ENCODE measurements at places on chromosomes 3 and 15. TPM values are rescaled to one million over a fixed set of nuclear protein-coding genes. Genes with fewer than 3 reads are reported as not detected.

The KAT2B gene
- 14.6 TPM for total RNA-seq

The CCDC71 gene
- total RNA-seq = 13.7 TPM

The IGF1R gene
- 19.7 TPM for total RNA-seq

The LDHAL6B gene
- not detected for total RNA-seq

The GOLGA6L2 gene
- not detected for total RNA-seq

The SAXO2 gene
- 1.1 TPM for total RNA-seq

The SCAANT1 gene
- not detected for total RNA-seq

The CCR8 gene
- total RNA-seq = not detected

The GOLGA8S gene
- 0.18 TPM for total RNA-seq

The FHIT gene
- total RNA-seq = 5.1 TPM

The CACNA2D3 gene
- 1.4 TPM for total RNA-seq

The CCR9 gene
- total RNA-seq = 0.09 TPM

The VGLL3 gene
- total RNA-seq = 21.2 TPM

The C3orf20 gene
- total RNA-seq = 0.09 TPM

The LRRC2 gene
- total RNA-seq = 4.1 TPM

DNA sequence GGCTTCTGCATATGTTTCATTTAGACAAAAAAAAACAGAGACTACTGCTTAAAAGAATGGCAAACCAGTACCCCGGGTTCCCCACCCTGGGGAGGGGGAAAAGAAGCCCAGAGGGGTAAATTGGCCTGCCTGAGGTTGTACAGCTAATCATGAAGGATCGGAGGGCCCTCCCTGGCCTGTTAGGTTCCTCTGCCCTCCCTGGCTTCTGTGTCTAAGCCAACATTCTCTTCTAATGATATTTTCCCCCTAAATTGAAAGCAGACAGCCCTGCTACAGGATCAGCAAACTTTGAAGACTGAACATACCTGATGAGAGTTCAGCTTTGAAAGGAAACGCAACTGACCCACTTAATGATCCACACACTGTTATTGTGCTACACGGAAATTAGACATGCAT, 2.5 kb downstream of the ARHGAP31 start:
- DNase-seq = no peak

GRCh38 chr3:128040660-128041059, 11.6 kb upstream of the SEC61A1 start:
- DNase-seq = no peak

- DNase-seq = no peak
These were observed 6.9 kb downstream of the CHCHD4 start for GRCh38 chr3:14117468-14118399.

GRCh38 chr3:173401369-173401768, 3.8 kb downstream of the NLGN1 start:
- DNase-seq = no peak

GRCh38 chr3:10334042-10334441, 13.1 kb upstream of the SEC13 start:
- no peak for DNase-seq

DNA sequence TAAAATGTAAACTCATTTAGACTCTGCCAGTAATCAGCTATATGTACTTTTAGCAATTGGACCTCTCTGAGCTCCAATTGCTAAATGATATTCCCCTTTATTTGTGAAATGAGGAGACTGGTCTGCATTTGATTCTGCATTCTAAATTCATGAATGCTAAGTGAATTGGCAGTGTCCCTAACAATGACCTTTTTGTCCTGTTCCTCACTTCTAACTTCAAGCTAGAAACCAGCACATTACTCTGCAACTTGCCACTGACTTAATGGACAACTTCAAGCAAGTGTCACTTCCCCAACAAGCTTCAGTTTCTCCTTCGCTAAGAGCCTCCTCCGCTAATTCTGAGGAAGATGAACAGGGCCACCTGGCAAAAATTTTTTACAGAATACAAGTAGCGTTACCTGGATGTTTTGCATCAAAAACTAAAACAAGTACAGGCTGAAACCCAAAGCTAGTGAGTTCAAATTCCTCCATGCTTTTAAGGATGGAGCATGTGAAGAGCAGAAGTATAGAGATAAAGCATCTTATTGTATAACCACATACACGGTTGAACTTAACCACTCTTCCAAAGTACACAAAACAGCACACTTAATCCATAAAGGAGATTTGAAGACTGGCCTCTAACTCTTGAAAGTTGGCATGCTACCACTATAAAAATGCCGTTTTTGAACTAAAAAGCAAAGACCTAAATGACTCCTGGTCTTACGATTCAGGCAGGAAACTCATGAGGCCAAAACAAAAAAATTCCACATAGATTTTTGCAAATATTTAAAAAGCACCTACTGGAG, 207.6 kb downstream of the MAGI1 start:
- DNase-seq = no peak

DNA sequence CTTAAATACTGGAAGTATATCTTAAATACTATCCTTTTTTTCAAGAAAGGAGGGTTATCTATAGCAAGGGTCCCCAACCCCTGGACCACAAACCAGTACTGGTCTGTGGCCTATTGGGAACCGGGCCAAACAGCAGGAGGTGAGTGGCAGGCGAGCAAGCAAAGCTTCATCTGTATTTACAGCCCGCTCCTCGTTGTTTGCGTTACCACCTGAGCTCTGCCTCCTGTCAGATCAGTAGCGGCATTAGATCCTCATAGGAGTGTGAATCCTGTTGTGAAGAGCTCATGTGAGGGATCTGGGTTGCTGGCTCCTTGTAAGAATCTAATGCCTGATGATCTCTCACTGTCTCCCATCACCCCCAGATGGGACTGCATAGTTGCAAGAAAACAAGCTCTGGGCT, 26.1 kb downstream of the SUMF1 start:
- no peak for DNase-seq

DNA sequence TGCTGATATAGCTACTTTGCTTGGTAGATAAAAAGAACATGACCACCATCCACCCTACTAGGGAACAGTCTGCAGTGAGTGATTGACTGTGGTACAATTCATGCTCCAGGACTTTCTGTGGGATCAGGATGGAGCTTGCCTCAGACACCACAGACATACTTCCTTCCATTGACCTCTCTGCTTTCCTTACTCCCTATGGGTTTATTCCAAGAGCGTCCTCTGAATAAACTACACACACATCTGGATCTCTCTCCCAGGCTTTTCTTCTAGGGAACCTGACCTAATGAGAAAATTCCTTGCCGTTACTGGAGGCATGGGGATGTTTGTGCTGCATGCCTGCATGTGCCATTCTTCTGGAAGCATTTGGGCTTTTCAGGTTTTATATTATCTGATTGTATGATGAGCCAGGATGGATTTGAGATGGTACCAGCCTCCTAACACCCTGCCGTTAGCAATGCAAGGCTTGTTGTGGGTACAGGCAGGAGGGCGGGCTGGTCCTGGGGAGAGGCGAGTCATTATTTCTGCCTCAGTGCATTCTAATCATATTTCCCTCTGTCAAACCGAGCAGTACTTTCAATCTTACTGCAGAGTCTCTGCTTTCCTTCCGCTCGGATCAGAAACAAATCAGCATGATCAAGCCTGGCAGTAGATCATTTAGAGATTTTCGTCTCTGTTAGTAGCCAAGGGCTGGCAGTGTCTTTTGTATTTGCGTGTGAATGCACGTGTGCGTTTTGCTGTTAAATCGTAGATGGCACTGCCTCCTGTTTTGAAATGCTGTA, 279.2 kb downstream of the PDCD6IP start:
- no peak for DNase-seq

DNA sequence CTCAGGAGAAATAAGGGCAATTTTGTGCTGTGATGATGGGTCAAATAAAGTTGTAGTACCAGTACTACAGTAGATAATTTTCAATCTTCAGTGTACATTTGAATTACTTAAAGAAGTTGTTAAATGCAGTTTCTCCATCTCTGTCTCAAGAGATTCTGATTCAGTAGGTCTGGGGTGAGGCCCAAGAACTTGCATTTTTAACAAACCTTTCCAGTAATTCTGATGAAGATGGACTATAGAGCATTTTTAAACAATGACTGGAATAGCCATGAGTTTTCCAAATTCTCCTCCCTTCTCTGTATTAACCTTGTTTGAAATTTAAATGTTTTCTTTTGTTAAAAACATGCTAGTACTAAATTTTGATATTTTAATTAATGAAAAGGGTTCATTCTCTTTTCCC, 127.0 kb upstream of the CD96 start:
- DNase-seq = peak; percentile 54

GRCh38 chr15:25433118-25433865, 5.5 kb downstream of the UBE3A start:
- no peak for DNase-seq

DNA sequence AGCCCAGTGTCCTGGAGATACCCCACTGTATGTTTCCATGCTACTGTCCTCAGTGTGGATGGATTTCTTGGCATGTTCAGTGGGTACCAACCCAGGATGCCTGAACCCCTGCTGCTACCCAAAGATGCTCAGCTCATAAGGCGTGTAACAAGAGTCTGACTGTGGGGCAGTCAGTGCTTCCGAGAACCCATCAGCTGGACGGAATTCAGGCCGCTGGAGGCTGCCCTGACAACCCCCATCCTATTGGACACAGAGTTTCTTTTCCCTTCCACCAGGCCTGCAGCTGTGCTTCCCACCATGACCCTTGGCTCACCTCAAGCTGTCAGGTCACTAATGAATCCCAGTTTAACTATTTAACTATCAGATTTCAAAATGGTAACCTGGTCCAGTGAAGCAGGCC, 224.1 kb upstream of the FEZF2 start:
- DNase-seq = peak; percentile 19

DNA sequence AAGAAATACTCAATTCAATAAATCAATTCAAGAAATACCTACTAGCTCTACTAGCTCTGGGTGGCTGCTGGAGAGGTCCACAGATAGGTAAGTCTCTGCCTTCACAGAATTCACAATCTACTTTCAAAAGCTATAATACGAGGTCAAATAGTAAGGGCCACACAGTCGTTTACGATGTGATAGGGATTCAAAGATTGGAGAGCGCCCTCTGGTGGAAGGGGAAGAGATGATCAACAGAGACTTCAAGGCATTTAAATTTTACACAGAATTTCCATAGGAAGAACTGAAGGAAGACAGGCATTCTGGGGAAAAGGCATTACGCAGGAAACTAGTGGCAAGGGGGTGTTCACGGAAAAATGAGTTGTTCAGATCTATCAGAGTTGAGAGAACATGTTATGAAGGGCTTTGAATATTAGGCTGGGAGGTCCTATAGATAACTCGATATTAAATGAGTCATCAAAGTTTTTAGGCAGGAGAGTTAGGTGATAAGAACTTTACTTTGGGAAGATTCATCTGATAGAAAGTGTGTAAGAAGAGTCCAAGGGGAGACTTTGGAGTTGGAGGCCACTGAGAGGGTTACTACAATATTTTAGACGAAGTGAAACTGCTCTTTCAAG, 128.8 kb downstream of the FRMD5 start:
- peak; percentile 14 for DNase-seq

- DNase-seq = no peak
These were observed 35.1 kb downstream of the APBA2 start for GRCh38 chr15:28920781-28921331.

- no peak for DNase-seq
These were observed 82.1 kb upstream of the BCHE start for GRCh38 chr3:165919284-165919683.

GRCh38 chr3:115062009-115062408, 85.1 kb downstream of the ZBTB20 start:
- DNase-seq = peak; percentile 39

- no peak for DNase-seq
These were observed 9.8 kb upstream of the SEMA4B start for GRCh38 chr15:90191344-90191687.

DNA sequence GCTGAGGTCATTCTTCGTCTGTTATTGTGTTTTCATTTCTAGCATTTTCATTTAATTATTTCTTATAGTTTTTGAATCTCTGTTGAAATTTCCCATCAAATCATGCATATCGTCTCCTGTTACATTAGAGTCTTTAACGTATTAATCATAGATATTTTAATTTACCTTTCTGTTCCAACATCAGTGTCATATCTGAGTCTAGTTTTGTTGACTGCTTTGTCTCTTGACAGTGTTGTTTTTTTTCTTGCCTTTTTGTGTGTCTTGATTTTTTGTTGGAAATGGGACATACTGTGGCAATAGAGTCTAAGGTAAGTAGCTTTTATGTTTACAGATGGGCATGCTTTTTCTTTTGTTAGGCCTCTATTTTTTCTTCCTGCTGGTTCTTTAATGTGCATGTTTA, 286.8 kb upstream of the THRB start:
- no peak for DNase-seq

DNA sequence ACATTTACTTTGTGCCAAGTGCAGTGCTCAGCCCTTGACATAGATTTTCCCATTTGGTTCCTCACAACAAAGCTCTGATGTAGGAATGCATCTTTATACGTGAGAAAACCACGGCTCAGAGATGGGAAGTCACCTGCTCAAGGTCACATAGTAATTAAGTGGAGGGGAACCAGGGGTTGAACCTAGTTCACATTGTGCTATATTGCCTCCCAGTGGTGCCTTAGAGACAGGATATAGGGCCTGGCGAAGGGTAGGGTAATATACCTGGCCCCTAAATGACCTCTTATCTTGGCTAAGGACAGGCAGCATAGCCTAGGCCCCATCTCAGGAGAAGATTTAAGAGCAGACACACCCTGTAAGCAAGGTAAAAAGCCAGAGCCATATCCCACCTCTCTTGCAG, 71.5 kb downstream of the FOXP1 start:
- no peak for DNase-seq

- no peak for DNase-seq
These were observed 12.3 kb downstream of the CACNA1D start for GRCh38 chr3:53506763-53507145.

DNA sequence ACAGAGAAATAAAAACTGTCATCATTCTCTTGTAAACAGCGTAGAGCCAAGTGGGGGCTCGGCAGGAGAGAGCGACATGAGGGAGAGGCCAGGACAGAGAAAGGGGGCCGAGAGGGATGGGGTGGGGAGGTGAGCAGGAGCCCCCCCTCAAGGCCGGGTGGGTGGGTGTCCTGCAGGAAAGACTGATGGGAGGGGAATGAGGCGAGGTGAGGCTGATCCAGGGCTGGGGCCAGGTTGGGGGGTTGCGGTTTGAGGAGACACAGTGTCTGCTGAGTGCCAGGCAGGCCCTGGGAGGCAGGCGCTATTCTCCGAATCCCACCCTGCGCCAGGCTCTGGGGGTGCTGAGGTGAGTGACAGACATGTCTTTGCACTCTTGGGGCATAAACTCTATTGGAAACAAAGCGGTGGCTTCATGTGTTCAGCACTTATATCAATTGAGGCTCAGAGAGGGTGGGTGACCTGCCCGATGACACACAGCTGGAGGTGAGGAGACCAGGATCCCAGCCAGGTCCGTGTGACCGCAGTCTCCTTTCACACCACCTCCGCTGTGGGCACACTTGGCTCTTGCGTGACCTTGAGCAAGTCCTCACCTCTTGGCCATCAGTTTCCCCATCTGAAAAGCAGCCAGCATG, 19.6 kb upstream of the CSPG4 start:
- DNase-seq = peak; percentile 57

DNA sequence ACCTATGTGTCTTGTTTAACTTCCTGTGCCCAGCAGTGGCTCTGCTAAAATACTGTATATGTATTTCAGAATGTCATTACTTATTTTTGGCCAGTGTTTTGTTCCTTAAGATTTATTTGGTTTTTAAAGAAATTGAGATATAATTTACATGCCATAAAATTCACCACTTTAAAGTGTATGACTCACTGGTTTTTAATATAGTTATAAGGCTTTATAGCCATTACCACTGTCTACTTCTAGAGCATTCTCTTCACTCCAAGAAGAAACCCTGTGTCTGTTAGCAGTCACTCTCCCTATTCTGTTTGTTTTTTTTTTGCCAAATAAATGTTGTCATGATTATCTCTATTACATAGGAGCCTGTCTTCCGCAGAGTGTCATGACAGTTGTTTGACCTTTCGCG, 25.8 kb downstream of the PPM1L start:
- no peak for DNase-seq

GRCh38 chr3:97917813-97918536, 54.3 kb downstream of the RIOX2 start:
- no peak for DNase-seq
